SK-N-SH treated with all-trans-retinoic acid at 6 μM for 48 hours (cell line): ENCODE measurements at places on chromosomes 13 and 19.

- ATAC-seq = 0 out of 3 replicates have a peak, but pooled peaks have one; percentile 4
Measured at GRCh38 chr19:53909471-53910169, 542 bp downstream of the CACNG7 start.

DNA sequence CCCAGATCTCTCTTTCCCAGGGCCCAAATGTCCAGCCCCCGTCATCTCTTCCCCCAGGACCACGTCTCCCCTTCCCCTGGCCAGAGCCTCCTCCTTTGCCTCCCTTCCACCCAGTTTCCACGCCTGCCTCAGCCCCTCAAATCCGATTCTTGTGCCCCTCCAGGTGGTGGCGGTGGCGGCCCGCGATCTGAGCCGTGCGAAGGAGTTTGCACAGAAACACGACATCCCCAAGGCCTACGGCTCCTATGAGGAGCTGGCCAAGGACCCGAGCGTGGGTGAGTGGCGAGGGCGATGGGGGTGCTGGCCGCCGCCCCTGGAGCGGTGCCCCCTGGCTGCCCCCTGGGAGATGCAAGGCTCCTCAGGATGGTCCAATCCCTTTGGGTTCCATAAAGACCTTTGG is 1.3 kb downstream of the DHDH start:
- ATAC-seq = no peak

DNA sequence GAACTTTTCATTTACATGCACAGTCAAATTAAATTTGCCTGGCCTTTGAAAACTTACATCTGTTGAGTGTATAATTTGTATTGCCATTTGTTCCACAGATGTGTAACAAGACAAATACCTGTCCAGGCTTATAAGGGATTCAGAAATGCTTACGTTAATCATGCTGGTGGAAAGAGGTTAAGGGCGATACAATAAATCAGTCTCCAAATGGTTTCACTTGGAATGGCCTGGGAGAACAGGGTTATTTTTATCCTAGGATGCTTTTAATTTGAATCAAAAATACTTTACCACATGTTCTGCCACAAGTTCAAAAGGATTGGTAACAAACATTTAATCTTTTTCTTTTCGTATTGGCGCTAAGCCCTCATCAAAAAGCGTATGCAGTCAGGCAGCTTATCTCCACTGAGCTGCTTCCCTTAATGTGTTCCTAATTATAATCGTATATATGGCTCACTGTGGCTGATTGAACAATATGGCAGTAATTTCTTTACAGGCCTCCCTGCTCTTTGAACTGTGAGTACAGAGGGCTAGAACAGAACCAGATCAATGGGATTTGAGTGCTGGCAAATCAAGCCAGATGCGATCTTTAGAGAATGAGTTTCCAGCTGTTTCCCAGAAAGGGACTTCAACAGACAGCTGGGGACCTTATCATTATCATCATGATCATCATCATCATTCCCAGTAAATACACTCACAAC is 425.7 kb downstream of the SPRY2 start:
- ATAC-seq = peak; percentile 73; the same call in 2 of the 3 replicates

- no peak for ATAC-seq
Measured at GRCh38 chr19:48443731-48444128, 2.1 kb upstream of the GRWD1 start.

DNA sequence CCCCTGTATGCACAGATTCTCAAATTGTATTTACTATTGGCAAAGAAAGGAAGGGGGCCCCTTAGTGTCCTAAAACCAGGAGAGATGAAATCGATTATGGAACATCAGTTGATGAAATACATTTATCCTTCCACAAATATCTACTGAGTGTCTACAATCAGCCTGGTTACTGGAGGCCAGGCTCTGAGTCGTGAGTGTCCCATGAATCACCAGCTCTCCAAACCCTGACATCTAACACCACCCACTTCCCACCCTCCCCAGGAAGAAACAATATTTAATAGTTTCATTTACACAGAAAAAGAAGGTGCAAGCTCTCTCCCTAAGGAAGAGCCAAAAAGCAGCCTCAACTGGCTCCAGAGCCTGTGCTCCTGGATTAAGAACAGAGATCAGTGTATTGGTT is 25.2 kb downstream of the KCTD15 start:
- no peak for ATAC-seq

GRCh38 chr19:57338877-57339276 is 12.2 kb upstream of the ZNF304 start:
- ATAC-seq = no peak

GRCh38 chr13:84896128-84896527 is 903.1 kb downstream of the SLITRK6 start:
- peak; percentile 85 for ATAC-seq

DNA sequence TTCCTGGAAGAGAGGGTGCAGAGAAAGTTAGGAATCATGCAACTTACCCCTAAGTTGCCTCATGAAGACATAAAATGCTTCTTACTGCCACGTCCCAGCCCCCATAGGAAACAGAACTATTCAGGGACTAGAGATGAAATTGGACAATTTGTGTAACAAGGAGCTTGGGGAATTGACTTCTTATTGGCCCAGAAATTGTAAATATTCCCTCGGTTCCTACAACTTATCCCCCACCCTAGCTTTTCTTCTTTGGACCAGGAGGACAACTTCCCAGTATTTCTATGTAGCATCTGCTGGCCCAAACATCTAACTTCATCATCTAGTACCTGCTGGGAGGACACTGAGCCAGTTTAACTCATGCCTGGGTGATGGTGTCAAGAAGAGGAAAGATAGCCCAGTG is at the start of gene OR1M1:
Gene OR1M1, plus strand, starts transcription at position 301 of the 400 bp plus-strand sequence. CDS start 6,184 bp downstream, outside the sequence.
- no peak for ATAC-seq

DNA sequence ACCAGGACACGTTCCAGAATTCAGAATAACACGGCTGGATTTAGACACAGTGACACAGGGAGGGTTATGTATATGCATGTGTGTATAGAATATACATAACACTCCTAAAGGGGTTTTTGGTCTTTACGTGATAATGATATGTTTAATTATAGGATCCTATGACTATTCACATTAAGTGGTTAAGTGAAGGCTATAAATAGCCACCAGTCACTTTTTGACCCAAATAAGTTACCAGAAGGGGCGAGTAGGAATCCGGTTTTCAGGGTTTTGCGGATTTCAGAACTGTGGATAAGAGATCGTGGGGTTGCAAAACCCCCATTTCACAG is 6.9 kb downstream of the ANGPTL6 start:
- no peak for ATAC-seq

DNA sequence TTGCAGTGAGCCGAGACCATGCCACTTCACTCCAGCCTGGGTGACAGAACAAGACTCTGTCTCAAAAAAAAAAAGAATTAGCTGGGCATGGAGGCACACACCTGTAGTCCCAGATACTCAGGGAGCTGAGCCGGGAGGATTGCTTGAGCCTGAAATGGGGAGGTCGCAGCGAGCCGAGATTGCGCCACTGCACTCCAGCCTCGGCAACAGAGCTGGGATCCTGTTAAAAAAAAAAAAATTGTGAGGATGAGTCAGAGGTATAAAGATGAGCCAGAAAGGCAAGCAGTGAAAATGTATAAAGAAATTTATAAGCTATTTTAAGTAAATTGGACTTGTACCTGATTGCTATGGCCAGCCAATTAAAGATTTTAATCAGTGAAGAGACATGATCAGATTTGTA is 21.1 kb downstream of the KBTBD6 start:
- ATAC-seq = no peak

GRCh38 chr13:61024046-61024445 is 391.6 kb downstream of the PCDH20 start:
- no peak for ATAC-seq

- ATAC-seq = no peak
Measured at GRCh38 chr19:28984315-28984714, 228.6 kb downstream of the UQCRFS1 start.

GRCh38 chr19:57566396-57567265 is 7.0 kb upstream of the ZNF550 start:
- ATAC-seq = no peak

DNA sequence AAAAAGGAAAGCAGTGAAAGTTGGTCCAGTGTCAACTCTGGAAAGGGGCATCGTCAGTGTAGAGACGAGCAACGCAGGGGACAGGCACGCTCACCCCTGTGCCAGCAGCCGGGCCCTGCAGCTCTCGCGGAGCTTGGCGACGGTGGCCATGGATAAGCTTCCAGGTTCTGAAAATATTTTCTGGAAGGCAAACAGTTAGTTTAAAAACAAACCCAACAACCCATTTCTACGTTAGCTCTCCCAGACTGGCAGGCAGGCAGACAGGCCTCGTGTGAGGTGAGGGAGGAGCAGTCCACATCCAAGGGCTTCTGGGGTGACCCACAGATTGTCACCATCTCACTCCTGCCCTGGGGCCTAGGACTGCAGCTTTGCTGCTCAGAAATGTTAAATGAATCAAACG is 27.4 kb downstream of the LAMP1 start:
- ATAC-seq = no peak

DNA sequence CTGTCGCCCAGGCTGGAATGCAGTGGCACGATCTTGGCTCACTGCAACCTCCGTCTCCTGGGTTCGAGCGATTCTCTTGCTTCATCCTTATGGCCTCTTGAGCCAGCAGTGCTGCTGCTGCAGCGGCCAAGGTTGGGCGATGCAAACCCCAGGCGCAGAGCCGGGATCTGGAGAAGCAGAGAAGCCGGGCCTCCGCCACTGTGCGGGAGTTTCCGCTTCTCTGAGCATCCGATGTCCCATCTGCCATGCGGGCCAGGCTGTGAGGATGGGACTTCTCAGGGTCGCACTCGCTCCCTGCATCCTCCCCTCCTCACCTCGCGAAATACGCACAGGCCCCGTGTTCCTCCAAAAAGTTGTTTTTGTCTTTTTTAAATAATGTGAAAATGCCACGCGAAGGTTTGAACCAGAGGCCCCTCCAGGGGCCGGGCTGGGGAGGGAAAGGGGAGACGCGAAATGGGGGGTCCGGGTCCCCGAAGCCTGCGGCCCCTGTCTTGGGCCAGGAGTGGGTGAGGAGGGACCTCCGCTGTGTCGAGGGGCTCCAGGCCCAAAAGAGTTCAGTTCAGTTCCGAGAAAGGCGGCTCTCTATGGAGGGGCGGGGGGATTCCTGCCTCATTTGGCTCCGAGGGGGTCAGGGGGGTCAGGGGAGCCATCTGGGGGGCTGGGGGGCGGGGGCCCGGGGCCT is 15.9 kb downstream of the CYTH2 start:
- ATAC-seq = no peak

DNA sequence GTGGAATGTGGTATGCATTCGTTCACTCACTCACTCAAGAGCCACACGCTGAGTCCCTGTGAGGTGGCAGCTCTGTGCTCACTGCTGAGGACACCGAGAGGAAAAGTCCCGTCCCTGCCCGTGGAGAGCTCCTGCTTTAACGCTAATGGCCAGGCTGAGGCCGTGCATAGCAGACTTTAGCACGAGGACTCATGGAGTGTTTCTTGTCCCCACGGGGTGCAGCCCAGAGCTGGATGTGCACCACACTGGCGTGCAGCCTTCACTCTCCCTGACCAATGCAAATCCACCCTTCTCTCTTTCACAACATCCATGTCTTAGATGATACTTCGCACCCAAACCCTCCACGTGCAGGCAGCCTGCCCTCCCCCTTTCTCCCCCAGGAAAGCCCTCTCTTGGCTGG is 159.6 kb upstream of the ZNF536 start:
- no peak for ATAC-seq

GRCh38 chr19:21463449-21464105 is 41.8 kb upstream of the ZNF429 start:
- ATAC-seq = peak; percentile 77; the same call in 2 of the 3 replicates

DNA sequence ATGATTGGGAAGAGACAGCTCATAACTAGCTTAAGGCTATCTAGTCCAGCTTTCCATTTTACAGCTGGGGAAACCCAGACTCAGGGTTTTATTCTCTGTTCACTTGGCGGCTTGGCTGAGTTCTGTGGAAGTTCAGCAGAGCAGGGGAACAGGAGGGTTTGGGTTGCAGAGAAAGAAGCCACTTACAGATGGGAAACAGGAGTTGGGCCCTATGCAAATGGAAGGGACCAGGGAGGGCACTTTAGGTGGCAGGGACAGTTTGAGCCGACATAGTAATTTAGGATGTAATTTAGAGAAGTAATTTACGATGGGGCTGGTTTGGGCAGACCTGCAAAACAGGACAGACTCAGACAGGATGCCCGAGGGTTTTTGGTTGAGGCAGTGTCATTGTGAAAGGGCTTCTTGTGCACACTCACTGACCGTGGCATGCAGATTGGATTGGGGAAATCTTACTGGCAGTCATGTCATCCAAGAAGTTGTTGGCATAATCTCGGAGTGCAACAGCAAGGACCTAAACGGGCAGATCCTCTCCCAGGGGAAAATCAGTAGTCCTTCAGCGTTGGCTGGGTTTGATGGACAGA is 47.3 kb upstream of the GPR183 start:
- ATAC-seq = no peak

GRCh38 chr13:106738186-106738678 is 170.3 kb upstream of the ARGLU1 start:
- ATAC-seq = no peak

GRCh38 chr13:98575009-98575903 is 1.7 kb downstream of the STK24 start:
- ATAC-seq = peak; percentile 16; the same call in 2 of the 3 replicates

DNA sequence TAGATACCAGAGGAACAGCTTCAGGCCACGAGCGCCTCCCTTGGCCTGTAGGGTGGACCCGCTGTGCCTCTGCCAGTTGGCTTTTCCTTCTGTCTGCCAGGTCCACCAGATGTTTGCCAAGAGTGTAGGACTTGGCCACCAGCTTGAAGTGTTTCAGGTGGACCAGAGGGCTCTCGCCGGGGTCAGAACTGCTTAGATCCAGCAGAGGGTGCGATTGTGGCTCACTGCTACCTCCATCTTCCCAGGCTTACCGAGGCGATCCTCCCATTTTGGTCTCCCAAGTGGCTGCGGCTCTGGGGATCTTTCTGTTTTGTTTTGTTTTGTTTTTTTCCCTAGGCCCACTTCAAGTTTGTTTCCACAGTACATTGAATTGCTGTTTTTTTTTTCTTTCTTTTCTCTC is 23.0 kb upstream of the ZNF730 start:
- ATAC-seq = no peak

- peak; percentile 86 for ATAC-seq
Measured at GRCh38 chr19:31139871-31140505, 209.2 kb downstream of the TSHZ3 start.

- ATAC-seq = no peak
Measured at GRCh38 chr19:38464421-38465082, 31.1 kb downstream of the RYR1 start.

DNA sequence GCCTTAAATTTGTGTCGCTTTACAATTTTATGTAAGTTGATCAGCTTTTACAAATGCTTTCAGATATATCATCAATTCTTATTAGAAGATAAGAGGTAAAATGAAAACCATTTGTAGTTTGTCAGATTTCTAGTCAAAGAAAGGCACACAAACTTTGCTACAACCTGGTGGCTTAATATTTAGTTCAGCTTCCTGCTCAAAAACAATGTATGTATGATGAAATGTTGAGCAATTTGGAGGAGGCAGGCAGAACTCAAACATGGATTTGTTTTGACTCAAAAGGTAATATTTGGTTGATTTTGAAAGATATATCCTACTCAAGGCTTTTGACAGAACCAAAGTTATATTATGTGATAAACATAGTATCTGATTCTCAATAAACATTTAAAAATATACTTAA is 24.2 kb downstream of the NEK5 start:
- no peak for ATAC-seq

- ATAC-seq = peak; percentile 42
Measured at GRCh38 chr19:37902668-37903067, 3.7 kb downstream of the WDR87 start.
